ENCODE measurements at places on chromosomes 11 and 22.

GRCh38 chr11:70455354-70455753 lies 57.0 kb downstream of the CTTN start:
- DNase-seq, result no peak

- DNase-seq, result no peak
Measured at GRCh38 chr11:10696468-10697322, 3.1 kb upstream of the IRAG1 start.

- no peak for DNase-seq
Measured at GRCh38 chr11:94801866-94802460, 33.8 kb downstream of the AMOTL1 start.

- DNase-seq, result no peak
Measured at GRCh38 chr22:43535741-43536140, 123.9 kb downstream of the MPPED1 start.

- DNase-seq, result no peak
Measured at GRCh38 chr11:19225123-19225522, 15.6 kb downstream of the E2F8 start.

Measured in SIG-M5 (cell line).